Myometrial cell (primary cell): ENCODE measurements at places on chromosomes 2 and 18. TPM values are rescaled to one million over a fixed set of nuclear protein-coding genes. Genes with fewer than 3 reads are reported as not detected.

Gene CTAGE1
- not detected in 2 replicates for total RNA-seq

Gene ANKMY1
- 5.0 and 6.9 TPM in 2 replicates for total RNA-seq

Gene POTEI
- total RNA-seq = not detected in 2 replicates

Gene CCNYL1
- total RNA-seq = 6.0 and 11.0 TPM in 2 replicates

Gene ANKAR
- 3.2 and 5.2 TPM in 2 replicates for total RNA-seq

Gene VIL1
- not detected in 2 replicates for total RNA-seq
